D721Med (cell line): ENCODE measurements at places on chromosomes 2 and 18.

DNA sequence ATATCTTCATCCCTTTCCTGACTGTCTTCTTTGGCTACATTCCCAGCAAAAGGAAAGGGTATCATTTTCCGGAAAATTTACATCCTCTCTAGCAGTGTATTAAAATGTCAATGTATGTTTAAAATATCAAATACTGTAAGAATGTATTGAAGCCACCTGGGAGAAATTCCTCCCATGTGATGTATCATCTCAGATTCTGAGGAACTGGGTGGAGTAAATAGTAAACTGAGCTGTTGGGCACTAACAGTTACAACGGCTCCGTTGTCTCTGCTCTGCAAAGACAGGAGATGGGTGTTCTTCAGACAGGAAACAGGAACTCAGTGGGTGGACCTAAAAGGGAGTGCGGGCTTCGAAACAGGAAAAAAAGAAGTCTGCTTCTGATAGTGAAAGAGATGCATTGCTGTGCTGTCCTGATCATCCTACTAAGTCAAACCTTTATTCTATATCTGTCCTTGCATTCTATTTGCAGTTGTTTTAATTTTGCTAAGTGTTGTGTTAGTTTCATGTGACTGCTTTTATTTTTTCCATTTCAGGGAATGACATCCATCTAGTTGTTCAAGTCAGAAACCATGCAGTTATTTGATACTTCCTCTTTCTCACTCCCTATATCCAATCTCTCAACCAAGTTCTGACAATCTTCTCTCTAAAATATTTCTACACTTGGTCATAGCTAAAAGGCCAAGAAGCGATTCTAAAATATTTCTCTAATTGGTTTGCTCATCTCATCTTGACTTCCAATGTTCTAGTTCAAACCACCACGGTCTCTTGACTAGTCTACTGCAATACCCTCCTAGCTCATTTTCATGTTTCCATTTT is 19.4 kb downstream of the DOK1 start:
- DNase-seq: no peak

GRCh38 chr2:158098178-158098577 is 3.5 kb upstream of the UPP2 start:
- no peak for DNase-seq

- DNase-seq: no peak
Measured at GRCh38 chr2:24221343-24222050, 46.6 kb downstream of the FAM228A start.

GRCh38 chr2:240522406-240522805 is 35.4 kb downstream of the ANKMY1 start:
- no peak for DNase-seq

DNA sequence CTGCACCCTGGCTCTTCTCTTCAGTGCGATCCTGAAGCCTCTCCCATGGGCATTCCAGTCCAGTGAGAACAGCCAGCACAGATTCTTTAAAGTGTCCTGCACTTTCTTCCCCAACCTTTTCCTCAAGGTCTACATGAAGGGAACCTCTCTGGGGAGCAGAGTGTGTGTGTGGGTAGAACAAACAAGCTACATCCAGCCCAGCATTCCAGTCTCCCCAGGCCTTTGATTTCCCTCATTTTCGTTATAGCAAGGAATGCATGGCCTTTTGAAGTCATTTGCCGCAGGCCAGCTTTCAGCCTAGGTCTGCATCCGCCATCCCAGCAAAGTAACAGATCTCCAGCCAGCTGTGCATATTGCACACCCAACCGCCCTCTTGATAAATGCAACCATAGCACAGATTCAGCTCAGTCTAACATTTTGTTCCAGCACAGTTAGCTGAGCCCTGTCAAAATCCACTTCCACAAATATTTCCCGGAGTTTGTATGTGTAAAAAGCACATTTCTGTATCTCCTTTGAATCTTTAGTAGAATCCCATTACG is 44.6 kb downstream of the CD8B2 start:
- DNase-seq: no peak

- no peak for DNase-seq
Measured at GRCh38 chr2:27552941-27553340, 29.9 kb upstream of the ZNF512 start.

DNA sequence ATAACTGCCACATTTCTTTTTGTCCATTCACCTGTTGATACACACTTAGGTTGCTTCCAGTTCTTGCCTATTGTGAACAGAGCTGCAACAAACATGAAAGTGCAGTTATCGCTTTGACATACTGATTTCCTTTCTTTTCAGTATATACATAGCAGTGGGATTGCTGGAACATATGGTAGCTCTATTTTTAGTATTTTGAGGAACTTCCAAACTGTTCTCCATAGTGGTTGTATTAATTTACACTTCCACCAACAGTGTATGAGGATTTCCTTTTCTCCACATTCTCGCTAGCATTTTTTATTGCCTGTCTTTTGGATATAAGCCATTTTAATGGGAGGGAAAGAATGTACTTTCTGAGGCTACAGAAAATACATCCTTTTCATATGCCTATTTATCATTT is 167.4 kb downstream of the GULP1 start:
- no peak for DNase-seq

- DNase-seq: no peak
Measured at GRCh38 chr2:189152483-189152882, 27.1 kb downstream of the COL5A2 start.

- no peak for DNase-seq
Measured at GRCh38 chr2:30414961-30415360, 32.1 kb upstream of the LCLAT1 start.
